ENCODE measurements at places on chromosomes 5 and 9. TPM values are rescaled to one million over a fixed set of nuclear protein-coding genes. Genes with fewer than 3 reads are reported as not detected.

GRCh38 chr9:36788534-36788933, 215.8 kb downstream of the MELK start:
- no peak for DNase-seq
- peaks cover 7% of the 10 kb centered on the region for H3K27me3 ChIP-seq
- no peak overlapping the region for H3K27ac ChIP-seq
- no peak overlapping the region for H3K4me3 ChIP-seq
- H3K4me1 ChIP-seq: no peaks in the 10 kb centered on the region

Gene BHMT
- 0.91 TPM for total RNA-seq

Gene CXCL14
- 2.3 TPM for total RNA-seq

- no peaks in the 10 kb centered on the region for H3K4me1 ChIP-seq
- no peak overlapping the region for H3K27ac ChIP-seq
- H3K27me3 ChIP-seq: no peaks in the 10 kb centered on the region
- DNase-seq: no peak
- no peak overlapping the region for H3K4me3 ChIP-seq
- no peaks in the 10 kb centered on the region for H3K36me3 ChIP-seq
These were observed 56.0 kb downstream of the TEK start for GRCh38 chr9:27165068-27165467.

Gene FAM169A
- 0.53 TPM for total RNA-seq

DNA sequence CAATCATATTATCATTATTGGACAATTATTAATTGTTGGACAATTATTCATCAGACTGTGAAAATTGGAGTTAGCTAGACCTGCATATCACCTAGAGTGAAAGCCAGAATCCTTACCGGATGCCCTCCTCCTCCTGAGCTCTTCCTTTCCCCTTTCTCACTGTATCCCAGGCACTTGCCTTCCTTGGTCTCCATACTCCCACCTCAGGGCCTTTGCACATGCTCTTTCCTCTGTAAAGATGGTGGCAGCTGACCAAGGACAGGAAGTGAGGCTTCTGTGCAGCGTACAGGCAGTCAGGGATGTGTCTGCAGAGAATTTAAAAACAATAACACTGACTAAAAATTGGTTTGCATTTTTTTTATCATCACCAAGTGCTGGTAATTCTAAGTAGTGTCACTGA, 15.5 kb upstream of the FAM193B start:
- no peaks in the 10 kb centered on the region for H3K27me3 ChIP-seq
- no peak for DNase-seq
- no peak overlapping the region for H3K4me3 ChIP-seq
- no peaks in the 10 kb centered on the region for H3K36me3 ChIP-seq
- no peak overlapping the region for H3K27ac ChIP-seq
- H3K4me1 ChIP-seq: no peaks in the 10 kb centered on the region

Data from gastrocnemius medialis (tissue), 4 donors.